WTC11 (cell line): ENCODE measurements at places on chromosomes 5 and 9.

DNA sequence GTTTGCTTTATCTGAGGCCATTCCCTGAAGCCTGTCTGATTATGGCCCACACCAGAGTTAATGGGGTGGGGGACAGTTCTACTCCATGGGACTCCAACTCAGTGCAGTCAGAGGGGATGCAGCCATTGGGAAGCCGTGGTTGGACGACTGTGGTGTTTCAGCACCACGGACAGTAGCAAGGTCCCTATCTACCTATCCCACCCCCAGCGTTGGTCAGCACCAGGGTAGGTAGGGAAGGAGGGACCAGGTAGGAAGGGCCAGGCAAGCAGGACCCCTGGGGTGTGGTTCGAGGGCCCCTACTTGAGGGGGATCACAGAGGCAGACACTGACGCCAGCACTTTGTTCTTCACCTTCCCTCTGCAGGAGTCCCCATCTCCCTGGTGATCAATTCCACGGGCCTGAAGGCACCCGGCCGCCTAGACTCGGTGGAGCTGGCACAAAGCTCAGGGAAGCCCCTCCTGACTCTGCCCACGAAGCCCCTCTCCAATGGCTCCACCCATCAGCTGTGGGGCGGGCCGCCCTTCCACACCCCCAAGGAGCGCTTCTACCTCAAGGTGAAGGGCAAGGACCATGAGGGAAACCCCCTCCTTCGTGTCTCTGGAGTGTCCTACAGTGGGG lies 33.2 kb downstream of the HMCN2 start:
- peak; percentile 69 for DNase-seq

- DNase-seq, result no peak
Observed at GRCh38 chr5:81767938-81768337, 17.0 kb upstream of the SSBP2 start.

- DNase-seq, result no peak
Observed at GRCh38 chr5:57176350-57176857, 2.5 kb downstream of the GPBP1 start.

DNA sequence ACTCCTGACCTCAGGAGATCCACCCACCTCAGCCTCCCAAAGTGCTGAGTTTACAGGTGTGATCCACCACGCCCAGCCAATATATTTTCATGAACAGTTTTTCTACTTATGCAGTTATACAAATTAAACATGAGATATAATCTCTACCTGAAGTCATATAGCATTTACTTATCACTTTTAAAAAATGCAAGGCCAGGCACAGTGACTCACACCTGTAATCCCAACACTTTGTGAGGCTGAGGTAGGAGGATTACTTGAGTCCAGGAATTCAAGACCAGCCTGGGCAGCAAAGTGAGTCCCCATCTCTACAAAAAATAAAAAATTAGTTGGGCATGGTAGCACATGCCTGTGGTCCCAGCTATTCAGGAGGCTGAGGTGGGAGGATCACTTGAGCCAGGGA lies 164.7 kb upstream of the LHFPL2 start:
- no peak for DNase-seq

- DNase-seq, result no peak
Observed at GRCh38 chr5:119379942-119380547, 24.2 kb downstream of the TNFAIP8 start.

DNA sequence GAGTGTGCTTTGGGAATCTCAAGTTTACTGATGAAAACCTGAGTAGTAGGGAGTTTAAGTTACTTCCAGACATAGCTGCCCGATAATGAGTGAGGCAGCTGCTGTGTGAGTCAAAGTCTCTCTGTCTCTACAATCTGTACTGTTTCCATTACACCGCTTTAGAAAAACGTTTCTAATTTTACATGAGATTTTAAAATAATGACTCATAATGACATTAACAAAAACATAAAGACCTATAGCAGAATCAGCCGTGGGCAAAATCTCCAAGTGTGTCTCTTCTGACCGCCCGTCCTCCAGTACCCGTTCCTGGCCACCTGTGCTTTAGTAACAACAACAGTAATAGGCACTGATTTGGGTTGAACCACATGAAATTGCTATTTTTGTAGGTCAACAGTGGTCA lies 69.6 kb upstream of the PRRC1 start:
- DNase-seq, result no peak

DNA sequence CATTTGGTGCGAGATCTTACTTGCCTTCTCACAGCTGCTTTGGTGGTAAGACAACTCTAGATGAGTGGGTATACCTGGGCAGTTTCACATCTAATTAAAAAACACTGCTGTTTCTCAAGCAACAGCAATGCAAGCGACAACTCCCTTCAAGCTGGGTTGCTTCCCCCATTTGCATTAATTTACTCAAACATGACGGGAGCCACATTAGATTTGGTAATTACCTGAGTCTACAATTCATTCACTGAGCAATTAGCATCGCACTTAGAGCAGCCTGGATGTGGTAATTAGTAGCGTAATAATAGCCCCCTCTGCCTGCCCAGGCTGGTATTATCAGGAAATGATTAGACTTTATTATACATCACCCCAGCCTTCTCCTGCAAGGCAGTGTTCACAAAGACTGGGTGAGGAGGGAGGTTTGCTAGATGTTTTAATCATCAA lies 73.4 kb downstream of the FBXO38 start:
- peak; percentile 14 for DNase-seq

DNA sequence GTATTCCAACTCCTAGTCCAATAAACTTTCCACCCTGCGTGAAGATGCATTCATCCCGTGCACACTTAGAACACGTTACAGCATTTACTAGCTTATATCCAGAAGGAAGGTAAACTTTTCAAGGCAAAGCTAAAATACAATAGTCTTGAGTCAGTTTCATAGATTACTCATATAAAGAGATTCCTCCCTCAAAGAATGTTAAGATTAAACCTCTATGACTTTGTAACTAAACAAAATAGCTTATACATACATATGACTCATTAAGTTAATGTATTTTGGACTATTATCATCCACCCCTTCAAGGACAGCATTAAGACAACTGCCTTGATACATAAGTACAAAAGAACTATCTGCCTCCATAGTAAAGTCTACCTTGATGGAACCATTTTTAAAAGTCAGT lies 36.1 kb downstream of the TLE1 start:
- no peak for DNase-seq

DNA sequence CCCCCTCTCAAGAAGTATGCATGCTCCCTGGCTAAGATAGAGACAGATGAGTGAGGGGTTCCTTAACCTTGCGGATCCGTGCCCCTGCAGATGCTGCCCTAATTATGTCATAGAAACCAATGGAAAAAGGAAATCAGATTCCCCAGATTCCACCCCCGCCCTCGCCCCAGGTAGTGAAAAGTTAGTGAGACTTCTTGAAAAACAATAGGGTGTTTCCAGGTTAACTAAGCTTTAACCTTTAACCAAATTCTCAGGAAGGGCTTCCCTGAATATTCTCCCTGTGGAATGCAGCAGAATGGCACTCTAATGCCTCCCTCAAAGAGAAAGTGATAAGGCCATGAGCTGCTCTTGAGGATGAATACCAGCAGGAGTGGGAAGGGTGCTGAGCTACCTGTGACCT lies 116.0 kb upstream of the RANBP3L start:
- DNase-seq, result peak; percentile 77

DNA sequence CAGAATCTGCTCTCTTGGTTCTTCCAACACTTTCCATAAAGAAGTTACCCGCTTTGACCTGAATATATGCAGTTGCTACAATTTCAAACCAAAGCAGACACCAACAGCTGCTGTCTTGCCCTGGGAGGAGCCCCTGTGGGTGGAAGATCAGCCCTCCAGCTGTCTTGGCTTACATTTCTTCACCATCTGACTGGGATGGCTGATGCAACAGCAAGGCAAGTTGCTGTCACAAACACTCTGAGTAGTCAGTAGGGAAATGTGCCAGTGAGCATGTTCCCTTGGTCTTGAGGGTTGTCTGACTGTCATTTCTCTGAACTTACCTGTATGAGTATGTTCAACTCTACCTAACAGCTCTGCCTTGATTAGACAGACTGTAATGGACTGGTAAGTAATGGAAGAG lies 152.9 kb downstream of the SGCD start:
- no peak for DNase-seq

DNA sequence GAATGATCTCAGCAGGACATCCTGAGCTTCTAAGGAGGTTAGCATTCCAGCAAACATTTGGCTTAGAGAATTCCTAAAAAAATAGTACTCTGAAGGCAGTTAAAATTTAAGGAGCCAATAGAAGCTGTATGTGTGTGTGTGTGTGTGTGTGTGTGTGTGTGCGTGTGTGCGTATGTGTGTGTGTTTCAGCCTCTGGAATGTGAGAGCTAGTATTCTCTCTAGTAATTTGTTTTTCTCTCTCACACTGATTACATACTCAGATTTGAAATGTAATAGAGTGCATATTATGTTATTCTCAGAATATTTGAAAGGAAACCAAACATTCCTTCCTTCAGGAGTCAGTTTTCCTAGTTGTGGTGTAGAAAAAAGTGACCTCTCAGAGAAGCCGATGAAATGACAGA lies 279.6 kb downstream of the TMEM38B start:
- DNase-seq, result no peak

GRCh38 chr9:17064558-17064957 lies 70.3 kb upstream of the CNTLN start:
- DNase-seq, result no peak

GRCh38 chr5:38403406-38403805 lies 145.0 kb downstream of the EGFLAM start:
- no peak for DNase-seq

GRCh38 chr9:34690983-34691935 lies at the start of gene CCL19:
Gene CCL19 (minus strand): TSS chr9:34691276. CDS start chr9:34691139, 137 bp downstream.
- DNase-seq, result no peak
